Erythroblast (primary cell): ENCODE measurements at places on chromosomes 11 and 22.
A peak's percentile ranks its signal among the peaks of the same experiment; 100 is the strongest.

GRCh38 chr11:8870411-8871170, 40.4 kb upstream of the AKIP1 start:
- DNase-seq, result peak; percentile 12

GRCh38 chr22:42841444-42841843, 15.6 kb downstream of the ARFGAP3 start:
- DNase-seq, result no peak

DNA sequence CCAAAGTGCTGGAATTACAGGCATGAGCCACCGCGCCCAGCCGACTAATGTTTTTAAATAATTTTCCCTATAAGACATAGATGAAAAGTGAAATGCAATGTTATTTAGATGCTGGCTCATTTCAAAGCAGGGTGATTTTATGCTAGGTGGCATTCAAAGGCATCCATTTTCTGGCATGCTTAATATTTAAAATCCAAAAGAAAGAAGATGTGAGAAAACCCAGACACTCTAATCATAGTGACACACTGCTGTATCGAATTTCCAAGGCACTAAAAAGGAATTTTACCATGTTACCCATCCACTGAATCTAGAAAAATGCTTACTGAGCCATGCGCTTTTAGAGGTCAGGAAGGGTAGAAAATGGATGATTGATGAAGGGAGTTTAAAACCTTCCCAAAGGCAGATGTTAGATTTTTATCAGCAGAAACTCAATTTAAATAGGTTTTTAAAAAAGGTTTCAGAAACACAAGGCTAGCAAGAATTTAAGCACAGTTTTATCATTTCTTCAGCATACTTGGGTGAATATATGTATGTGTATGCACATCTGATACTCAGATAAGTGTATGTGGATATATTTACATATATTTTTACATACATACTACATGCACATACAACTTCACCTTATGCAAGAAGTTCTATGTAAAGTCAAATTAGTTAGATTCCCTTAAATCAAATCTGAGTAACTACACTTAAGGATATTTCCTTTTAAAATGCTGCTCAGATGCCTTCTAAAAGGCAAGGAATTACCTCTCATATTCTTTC, 24.1 kb upstream of the CCDC89 start:
- no peak for DNase-seq

GRCh38 chr11:4086575-4087353, 7.8 kb upstream of the RRM1 start:
- DNase-seq, result no peak

DNA sequence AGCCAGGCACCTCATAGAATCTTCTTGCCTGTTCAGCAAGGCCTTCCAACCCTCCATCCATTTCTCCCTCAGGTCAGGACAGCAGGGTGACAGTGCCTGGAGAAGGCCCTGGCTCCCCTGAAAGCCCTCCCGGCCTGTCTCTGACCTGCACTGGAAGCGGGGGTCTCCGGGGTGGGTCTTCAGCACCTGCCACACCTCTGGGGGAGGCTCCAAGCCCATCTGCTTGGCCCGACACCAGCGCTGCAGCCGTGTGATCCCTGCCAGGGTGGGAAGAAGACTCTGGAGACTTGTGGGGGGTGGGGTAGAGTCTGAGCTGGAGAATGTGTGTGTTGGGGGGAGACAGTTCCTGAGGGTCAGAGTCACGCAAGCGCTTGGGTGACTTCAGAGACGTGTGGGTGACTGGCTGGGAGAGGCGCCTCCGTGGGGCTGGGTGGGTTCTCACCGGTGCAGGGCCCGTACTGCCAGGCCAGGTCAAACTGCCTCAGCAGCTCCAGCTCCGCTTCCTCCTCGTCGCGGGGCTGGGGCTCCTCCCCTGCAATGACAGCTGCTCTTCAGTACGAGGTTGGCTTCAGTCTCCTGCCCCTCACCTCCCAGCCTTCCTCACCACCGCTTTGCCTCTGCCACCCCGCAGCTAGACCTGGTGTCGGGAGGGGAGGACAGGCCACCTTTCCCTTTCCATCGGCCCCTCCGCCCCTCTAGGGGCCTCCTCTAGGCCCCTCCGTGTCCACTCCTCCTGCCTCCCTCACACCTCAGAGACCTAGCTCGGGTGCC, 615 bp downstream of the POLD4 start:
- DNase-seq, result peak; percentile 61

DNA sequence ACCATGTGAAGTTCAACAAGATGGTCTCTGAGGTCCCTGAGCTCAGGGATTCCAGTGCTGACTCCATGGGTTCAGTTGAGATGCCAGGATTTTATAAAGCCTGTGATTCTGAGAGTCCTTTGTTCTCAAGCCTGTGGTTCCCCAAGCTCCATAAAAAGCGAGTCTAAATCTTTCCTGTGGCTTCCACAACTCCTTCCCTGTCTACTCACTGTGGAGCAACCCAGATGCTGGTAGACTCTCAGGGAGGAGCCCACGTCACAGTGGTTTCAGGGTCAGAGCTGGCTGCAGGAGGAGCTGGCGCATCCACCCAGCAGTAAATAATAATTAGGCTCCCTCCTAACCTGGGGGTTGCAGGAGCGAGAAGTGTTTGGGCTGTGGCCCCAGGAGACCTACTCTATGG, 2.0 kb upstream of the RELT start:
- no peak for DNase-seq

GRCh38 chr11:17256512-17256911, 20.0 kb upstream of the NUCB2 start:
- no peak for DNase-seq

GRCh38 chr11:120425527-120425926, 86.0 kb upstream of the GRIK4 start:
- DNase-seq, result no peak

DNA sequence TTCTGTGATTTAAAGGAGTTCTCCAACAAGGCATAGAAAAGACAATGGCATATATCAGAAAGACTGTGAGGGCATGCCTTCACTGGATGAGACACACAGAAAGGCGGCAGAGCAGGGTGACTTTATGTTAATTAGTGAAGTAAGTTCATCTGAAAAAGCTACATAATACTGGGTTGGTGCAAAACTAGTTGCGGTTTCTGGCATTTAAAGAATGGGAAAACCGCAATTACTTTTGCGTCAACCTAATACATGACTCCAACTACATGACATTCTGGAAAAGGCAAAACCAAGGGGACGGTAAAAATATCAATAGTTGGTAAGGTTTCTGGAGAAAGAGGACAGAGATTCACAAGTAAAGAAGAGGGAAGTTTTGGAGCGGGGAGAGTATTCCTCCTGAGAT, 5.1 kb downstream of the RFPL1 start:
- DNase-seq, result no peak

- peak; percentile 69 for DNase-seq
These were observed 125.8 kb downstream of the MICAL2 start for GRCh38 chr11:12235947-12236743.

DNA sequence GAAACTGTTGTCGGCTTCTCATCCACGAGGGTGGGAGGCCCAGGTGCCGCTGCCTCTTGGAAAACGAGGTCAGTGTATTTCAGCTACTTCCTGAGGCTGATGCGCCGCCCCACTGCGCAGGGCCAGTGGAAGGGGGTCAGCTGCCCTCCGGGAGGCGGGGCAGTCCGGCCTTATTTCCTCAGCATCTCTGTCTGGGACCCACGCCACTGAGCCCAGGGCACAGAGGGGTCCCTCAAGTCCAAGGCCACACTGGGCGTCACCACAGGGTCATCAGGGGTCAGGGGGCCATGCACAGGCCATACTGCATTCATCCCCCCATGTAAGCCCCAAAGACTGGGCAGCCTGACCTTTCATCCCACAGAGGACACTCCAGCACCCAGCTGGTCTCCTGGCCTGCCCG, 12.1 kb downstream of the RTN4R start:
- DNase-seq, result no peak

DNA sequence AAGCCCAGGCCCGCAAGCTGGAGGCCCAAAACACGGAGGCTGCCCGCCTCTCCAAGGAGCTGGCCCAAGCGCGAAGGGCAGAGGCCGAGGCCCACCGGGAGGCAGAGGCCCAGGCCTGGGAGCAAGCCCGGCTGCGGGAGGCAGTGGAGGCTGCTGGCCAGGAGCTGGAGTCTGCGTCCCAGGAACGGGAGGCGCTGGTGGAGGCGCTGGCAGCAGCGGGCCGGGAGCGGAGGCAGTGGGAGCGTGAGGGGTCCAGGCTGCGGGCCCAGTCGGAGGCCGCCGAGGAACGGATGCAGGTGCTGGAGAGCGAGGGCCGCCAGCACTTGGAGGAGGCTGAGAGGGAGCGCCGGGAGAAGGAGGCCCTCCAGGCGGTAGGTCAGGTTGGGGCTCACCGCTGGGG, 4.8 kb downstream of the CCDC88B start:
- DNase-seq, result no peak

DNA sequence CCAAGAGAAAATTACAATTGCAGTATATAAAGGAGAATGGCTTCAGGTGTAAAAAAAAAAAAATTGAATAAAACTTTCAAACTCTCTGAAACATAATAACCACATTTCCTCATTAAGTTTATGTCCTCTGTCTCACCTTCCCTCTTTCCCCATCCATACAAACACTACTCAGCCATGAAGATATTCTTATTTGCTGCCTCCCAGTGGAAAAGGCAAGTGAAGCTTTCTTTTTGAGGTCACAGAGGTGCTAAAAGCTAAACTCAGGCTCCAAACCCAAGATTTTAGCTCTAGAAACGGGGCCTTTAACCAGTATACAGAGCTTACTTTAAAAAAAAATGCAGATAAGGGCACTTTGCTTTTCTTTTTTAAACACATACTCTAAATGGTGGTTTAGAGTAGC, 1568.5 kb downstream of the FAM181B start:
- no peak for DNase-seq

- no peak for DNase-seq
These were observed 1.1 kb downstream of the OVOL1 start for GRCh38 chr11:65787649-65788622.

- DNase-seq, result no peak
These were observed 40.0 kb downstream of the MOB2 start for GRCh38 chr11:1446623-1447022.

DNA sequence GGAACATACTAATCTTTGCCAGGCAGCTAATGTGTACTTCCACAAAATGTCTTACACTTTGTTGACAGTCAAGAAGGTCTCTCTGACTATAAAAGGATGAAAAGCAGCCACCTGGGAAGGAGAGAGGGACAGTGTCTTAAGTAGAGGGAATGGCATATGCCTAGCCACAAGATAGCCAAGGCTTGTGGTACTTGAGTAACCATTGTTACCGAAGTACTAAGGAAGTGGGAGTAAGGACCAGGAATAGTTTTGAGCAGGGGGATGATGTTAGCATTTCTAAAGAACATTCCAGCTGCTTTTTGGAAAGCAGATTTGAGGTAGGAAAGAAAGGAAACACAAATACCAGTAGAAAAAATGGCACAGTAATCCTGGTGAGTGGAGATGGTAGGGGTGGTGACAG, 3.4 kb downstream of the TMEM126A start:
- no peak for DNase-seq

DNA sequence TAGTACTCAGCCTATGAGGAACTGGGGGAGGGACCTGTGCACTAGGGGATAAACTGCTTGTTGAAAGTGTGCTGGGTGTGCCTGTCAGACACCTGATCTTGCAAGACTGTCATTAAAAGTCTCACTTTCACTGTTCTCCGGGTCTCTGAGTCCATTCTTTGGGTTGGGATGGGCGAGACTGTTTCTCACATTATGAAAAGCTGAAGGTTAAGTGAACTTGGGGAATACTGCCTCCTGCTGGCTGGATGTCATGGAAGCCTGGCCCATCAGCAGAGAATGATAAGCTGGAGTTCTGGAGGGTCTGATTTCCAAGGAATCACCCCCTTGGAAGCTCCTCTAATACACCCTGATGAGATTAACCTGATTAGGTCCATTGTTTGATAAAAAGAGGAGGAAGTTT, 9.0 kb upstream of the VPREB1 start:
- peak; percentile 59 for DNase-seq

DNA sequence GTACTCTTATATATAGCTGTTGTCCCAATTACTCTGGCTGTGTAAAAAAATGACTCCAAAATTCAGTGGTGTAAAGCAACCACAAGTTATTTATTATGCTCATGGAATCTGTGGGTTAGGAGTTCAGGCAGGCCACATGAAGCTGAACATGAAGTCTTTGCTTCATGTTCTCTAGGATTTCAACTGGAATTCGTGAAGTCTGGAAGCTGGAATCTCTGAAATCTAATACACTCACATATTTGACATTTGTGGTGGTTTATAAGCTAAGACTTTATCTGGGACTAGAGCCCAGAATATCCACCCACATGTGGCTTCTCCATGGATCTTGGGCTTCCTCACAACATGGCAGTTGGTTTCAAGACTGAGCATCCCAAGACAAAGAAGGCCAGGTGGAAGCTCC, 430.6 kb downstream of the MIAT start:
- DNase-seq, result no peak

- no peak for DNase-seq
These were observed 11.1 kb downstream of the CCKBR start for GRCh38 chr11:6270584-6271246.

GRCh38 chr11:59135648-59136461, 6.8 kb upstream of the FAM111A start:
- DNase-seq, result peak; percentile 85

- DNase-seq, result no peak
These were observed 422 bp upstream of the LGR4 start for GRCh38 chr11:27473017-27473406.

- peak; percentile 83 for DNase-seq
These were observed 2.2 kb upstream of the VPS11 start for GRCh38 chr11:119065369-119065768.

DNA sequence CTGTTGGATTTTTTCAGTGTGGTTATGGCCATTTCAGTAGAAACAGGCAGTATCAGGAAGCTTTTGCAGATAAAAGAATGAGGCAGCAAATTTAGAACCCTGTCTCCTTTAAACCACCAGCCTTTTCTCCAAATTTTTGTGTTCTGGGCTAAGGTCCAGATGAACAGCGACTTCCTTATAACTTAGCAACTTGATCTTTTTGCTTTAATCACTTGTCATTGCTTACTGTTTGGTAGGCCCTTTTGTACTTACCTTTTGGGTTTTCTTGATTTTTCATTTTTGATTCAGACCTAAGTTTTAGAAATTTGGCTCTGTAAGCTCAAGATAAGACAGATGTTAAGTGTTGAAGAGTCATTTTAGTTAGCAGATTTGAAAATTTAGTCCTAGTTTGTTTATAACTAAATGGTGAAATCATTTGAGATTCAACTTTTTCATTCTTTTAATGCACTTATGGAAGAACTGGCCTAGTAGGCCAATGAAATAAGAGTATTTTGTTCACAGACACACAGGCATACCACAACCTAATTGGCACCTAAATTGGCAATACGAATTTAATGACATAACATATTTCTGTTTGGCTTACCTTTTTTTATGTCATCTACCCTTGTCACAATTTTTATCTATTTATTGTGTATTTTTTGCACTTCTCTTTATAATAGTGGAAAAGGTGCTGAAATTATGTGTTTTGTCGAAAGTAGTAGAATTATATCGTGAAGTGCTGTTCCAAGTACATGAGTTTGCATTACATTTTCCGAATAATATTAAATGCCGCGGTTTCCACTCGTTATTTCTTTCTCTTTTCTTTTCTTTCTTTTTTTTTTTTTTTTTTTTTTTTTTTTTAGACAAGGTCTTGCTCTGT, 2.1 kb downstream of the RTN3 start:
- DNase-seq, result peak; percentile 75
